Activated T-cell treated with anti-CD3 and anti-CD28 coated beads, Interleukin-2, amount 50 U/mL, for 4 hours (primary cell): ENCODE measurements at places on chromosomes 2 and 18. TPM values are rescaled to one million over a fixed set of nuclear protein-coding genes. Genes with fewer than 3 reads are reported as not detected.

- DNase-seq, result no peak
Measured at GRCh38 chr2:109632158-109632789, 18.1 kb downstream of the SOWAHC start.

The GKN1 gene
- not detected for total RNA-seq

GRCh38 chr2:241499146-241499965 lies 9.0 kb downstream of the STK25 start:
- DNase-seq, result no peak

DNA sequence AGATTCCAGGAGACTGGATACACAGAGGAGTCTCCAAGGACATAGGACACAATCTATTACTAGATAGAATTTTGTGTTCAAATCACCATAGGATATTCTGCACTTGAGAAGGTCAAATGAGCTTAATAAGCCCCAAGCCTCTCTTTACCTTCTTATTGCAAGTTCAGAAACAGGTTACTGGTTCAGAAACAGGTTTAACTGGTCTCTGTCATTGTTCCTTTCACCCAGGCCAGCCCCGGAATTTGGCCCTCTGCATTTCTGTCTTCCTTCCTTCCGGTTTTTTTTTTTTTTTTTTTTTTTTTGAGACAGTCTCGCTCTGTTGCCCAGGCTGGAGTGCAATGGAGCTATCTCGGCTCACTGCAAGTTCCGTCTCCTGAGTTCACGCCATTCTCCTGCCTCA lies 700.2 kb downstream of the EPHA4 start:
- no peak for DNase-seq

DNA sequence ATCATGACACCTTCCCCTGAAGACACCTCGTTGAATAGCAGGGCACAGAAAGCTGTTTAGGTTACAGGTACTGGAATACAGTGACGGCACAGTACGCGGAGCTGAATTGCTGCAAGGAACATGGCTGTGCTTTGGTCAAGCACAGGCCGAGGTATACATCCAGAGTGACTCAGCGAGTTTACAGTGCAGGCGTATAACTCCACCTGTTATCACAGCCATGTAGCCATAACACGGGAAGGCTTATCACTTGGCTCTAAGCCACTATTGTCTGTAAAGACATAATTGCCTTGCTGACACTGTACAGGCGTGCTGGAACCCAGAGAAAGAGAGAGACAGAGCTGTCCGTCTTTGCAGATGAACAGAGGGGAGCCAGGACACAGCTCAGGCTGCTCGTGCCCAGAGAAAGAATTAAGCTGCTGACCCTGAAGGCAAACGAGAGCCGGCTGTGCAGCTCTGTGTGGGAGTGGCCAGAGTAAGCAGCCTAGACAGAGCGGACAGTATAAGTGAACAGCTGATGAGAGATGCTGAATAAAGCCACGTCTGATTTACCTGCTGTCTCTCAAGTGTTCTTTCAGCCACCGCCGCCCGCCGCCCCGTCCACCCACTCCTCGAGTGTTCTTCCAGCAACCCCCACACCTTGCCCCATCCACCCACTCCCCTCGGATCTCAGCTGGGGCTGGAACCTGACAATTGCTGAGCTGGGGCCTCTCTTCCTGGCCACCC lies 87.3 kb upstream of the PPP1CB start:
- no peak for DNase-seq

The CDCA7 gene
- 28.0 TPM for total RNA-seq

DNA sequence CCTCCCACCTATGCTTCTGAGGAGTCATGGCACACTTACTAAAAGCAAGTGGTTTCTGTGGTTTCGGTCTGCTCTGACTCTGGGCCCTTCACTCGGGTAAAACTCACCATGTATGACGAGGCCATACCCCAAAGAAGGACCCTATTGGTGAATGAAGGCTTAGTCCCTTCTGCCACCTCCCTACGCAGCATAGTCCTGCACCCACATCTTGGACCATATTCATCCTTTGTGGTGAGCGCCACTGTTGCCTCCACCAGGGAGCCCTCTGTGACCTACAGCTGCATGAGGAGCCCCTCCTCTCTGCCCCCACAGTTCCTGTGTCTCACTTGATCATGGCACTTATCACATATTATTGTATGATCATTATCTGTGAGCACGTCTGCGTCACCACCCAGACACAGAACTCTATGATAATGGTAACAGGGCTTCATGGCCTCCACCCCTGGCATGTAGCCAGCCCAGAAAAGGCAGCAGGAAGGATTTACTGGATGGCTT lies 113.3 kb downstream of the TFCP2L1 start:
- no peak for DNase-seq
